Activated naive CD4-positive, alpha-beta T cell treated with anti-CD3 and anti-CD28 coated beads, Interleukin-2, amount 10 ng/mL, durations not matched to agents 7 days and 5 days (primary cell): ENCODE measurements at places on chromosomes 5 and 9.

DNA sequence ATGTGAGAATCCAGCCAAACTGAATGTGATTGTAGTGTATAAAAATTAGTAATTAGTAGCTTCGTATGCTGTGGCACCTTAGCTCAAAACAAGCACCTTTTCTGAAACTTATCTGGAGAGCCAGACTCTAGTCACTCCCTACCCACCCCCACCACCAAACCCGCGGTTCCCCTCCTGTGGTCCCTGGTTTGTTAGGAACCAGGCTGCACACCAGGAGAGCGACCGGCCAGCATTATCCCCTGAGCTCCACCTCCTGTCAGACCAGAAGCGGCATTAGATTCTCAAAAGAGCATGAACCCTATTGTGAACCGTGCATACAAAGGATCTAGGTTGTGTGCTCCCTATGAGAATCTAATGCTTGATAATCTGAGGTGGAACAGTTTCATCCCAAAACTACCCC, 498.6 kb downstream of the CHSY3 start:
- DNase-seq: no peak

DNA sequence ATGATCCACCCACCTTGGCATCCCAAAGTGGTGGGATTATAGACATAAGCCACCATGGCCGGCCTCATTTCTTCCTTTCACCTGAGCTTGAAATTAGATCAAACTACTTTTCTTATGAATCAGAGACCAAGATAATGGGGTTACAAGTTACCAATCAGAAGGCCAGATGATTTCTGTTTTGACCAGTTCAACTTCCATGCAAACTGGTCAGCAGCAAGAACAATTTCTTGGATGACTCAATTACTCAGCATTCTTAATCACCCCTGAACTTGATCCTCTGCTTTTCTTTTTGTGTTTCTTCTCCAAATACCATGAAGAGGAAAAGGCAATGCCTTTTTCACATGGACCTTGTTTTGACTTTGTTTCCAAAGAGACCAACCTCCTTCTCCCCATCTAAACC, 10.0 kb upstream of the PLIN2 start:
- no peak for DNase-seq

GRCh38 chr9:112078432-112078831, 96.7 kb downstream of the SUSD1 start:
- DNase-seq: no peak

- DNase-seq: no peak
Observed at GRCh38 chr5:354581-355378, 33.3 kb downstream of the AHRR start.

GRCh38 chr5:52607227-52607824, 180.4 kb upstream of the ITGA1 start:
- no peak for DNase-seq

DNA sequence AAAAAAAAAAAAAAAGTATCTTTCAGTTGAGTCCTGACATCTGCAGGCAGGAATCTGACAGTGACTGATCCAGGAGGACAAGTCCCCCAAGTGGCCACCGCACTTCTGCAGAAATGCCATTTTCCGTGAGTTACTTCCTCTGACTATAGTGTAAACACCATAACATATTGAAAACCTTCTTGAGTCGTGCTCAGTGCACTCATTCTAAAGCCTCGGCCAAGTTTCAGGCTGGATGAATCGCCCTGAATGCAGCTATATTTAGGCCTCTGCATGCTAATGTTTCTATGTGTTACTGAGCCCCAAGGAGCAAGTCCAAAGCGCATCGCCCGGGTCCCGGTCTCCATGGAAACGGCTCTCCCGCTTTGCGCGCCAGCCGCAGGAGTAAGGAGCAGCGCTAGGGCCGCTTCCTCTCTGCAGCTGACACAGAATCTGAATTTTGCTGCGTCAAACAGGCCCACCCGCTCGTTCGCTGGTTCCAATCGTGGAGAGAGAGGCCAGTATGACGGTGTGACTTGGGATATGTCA, 335.4 kb downstream of the MSX2 start:
- DNase-seq: peak; percentile 51

DNA sequence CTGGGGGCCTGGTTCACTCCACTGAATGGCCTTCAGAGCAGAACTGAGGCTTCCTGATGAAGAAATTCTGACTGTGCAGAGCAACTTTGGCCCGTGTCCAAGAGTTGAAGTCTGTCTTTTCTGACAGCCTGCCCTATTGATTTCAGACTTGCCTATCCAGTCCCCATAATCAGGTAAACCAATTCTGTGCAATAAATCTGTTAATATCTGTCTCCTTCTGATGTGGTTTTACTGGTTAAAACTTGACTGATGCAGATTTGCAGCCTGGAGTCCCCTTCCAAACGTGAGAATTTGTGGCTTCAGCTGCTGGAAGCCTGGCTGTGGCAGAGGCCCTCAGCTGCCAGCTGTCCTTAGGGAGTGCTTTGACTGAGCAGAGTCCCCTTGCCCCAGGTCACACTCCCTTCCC, 283.9 kb upstream of the ANKRD55 start:
- DNase-seq: no peak

- DNase-seq: no peak
Observed at GRCh38 chr9:32706004-32706724, 70.7 kb upstream of the TAF1L start.

DNA sequence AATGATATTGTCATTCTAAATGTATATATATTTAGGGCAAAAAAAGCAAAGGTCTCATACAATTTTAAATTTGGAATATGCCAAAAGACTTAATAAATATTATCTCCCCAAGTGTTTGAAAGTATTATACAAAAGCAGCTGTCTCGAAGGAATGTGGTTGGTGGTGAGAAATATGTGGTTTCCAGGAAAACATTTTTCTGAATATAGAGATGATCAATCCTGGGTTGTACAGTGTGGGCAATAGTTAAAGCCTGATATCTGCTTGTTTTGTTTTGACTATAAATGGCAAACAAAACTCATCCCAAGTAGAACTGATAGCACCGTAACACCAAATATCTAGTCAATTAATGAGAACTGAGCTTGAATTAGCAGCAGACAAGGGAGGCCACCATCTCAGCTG, 391.8 kb upstream of the CD180 start:
- no peak for DNase-seq

- no peak for DNase-seq
Observed at GRCh38 chr9:117030254-117030768, 343.2 kb downstream of the TRIM32 start.

DNA sequence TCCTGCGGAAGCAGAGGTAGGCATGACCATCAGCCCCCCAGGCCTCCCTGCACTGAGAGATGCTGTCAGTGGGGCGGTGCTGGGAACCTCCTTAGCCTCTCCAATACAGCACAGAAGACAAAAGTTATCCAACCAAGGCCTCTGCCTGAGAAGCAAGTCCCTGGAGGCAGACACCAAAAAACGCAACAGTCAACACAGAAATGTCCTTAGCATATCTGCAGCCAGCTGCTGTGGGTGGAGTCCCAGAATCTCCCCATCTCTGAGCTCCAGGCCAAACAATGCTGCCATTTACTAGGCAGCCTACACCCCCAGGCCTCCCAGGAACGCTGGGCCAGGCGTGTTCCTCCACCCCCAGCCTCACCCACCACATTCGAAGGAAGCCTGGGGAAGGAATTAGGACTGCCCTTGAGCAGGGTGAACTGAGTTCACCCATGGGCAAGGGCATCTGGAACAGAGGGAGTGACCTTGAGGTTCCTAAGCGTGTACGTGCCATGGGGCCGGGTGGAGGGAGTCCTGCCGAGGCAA, 43.7 kb downstream of the STK10 start:
- DNase-seq: no peak

DNA sequence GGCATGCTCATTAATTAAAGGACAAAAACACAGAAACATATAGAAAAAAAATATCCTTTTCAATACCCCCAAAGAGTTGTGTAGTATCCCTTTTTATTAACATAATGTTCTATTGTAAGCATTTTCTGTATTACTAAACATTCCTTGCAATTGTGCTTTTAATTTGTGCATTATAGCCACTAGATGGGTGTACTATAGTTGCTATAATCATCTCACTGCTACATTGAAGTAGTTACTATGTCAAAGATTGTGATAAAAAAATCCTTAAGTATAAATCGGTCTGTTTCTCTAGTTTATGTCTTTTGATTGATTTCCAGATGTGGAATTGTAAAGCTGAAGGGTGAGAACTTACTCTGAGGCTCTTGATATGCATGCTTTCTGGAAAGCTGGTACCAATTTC, 21.4 kb downstream of the FREM1 start:
- DNase-seq: no peak

- DNase-seq: no peak
Observed at GRCh38 chr5:112511920-112512319, 92.8 kb upstream of the EPB41L4A start.

- no peak for DNase-seq
Observed at GRCh38 chr5:34976347-34976746, 47.0 kb downstream of the DNAJC21 start.

DNA sequence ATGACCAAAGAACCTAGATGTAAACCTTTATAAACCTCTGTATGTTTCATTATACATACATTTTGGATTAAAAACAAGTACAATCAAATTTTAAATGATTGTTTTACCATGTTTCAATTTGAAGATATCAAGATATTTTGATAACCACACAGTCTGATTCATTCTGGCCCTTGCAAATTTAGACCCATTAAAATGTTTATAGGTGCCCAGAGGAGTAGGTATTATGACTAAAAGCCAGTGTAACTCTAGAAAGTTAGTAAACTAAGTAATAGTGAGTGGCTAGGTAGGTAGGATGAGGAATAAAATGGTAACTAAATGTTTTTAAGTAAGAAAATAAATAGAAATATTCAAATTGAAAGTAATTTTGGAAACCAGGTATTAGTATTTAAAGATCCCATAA, 165.5 kb downstream of the PBX3 start:
- no peak for DNase-seq

GRCh38 chr9:88799541-88800328, 191.5 kb upstream of the S1PR3 start:
- no peak for DNase-seq

- DNase-seq: no peak
Observed at GRCh38 chr9:6923086-6923485, 165.3 kb downstream of the KDM4C start.

GRCh38 chr5:43073597-43074546, 33.8 kb upstream of the ANXA2R start:
- DNase-seq: peak; percentile 62

DNA sequence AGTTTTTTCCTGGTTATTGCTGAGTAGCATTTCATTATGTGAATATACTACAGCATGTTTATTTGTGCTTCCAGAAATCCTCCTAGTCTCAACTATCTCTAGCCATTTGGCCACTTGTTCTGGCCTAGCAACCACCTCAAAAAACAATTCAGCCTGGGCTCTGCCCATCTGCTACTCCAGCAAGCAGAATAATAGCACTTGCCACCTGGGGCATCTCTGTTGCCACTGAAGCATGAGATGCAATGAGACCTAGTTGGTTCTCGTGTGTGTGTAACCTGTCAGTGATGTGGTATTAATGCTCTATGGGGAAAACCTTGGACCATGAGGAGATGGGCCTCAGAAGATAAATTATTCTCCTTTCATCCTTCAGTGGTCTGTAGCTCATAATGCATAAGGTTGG, 129.5 kb downstream of the RNF180 start:
- no peak for DNase-seq

- DNase-seq: peak; percentile 55
Observed at GRCh38 chr5:16666883-16667398, 50.1 kb upstream of the RETREG1 start.

DNA sequence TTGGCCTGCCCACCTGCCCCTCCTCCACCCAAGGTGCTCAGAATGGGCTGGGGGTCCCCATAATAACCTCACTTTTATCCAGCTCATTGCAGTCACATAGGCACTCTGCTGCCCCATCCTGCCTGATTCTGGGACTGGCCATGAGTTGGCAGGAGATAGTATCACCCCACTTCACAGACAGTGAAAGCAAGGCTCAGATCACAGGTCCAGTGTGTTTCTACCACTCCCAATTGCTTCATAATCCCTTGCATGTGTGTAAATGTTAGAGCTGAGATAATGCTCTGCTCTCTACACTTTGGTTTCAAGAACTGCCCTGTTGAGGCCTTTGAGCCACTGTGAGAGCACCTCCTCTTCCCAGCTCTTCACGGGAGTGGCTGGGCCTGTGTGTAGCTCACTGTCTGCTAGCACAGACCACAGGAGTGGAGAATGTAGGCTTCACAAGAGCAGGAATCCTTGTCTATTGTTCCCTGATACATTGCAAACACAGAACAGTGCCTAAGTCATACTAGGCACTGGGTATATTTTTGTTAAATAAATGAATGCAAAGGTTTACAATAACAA, 8.4 kb downstream of the PCYOX1L start:
- DNase-seq: no peak

- DNase-seq: no peak
Observed at GRCh38 chr5:14438195-14438606, 143.4 kb upstream of the OTULINL start.

GRCh38 chr5:179326122-179326927, 18.9 kb downstream of the ADAMTS2 start:
- DNase-seq: no peak

DNA sequence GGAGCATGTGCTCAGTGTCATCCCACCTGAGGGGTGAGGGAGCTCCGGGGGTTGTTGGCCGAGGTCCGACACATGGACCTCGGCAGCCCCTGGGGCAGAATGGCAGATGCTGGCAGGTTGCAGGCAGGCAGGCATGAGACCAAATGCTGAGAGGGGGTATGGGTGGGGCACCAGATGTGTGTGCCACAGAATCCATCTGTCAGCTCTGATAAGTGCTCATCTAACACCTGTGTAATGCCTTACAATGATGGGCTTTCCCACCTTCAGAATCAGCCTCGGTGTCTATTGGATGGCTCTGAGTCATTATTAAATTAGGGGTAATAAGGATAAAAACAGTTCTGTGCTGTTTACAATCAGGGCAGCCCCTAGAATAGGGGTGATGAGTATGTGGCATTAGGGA, 73.1 kb upstream of the SAP30L start:
- no peak for DNase-seq

DNA sequence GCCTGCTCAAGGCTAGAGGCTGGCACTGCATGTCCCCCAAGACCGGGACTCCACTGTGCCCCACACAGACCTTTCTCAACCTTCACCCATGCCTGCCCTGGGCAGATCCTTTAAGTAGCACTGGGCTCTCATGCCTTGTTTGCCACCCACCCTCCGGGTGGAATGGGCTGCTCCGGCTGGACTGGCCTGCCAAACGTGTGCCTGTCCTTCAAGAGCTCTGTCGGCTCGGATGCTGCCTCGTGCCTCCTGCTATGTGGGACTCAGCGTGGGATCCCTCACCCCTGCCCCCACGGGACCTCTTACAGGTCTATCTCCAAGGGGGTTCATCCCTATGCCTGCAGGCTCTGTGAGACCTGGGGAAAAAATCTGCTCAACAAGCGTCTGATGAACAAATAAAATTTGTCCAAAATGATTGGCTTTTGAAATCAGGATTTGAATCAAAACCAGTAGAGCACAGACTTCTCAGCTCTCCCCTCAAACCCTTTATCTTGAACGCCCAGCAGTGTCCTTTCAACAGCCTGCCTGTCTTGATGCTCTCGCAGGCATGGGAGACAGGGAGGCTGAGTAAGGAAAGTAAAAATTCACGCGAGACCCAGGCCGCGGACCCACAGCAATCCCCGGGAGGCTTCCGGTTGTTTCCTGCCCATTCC, 56.3 kb downstream of the CRB2 start:
- DNase-seq: no peak
